Kidney capillary endothelial cell (primary cell): ENCODE measurements at places on chromosomes 2 and 18.

- DNase-seq: no peak
These were observed 261.7 kb upstream of the TNP1 start for GRCh38 chr2:217121565-217121964.

DNA sequence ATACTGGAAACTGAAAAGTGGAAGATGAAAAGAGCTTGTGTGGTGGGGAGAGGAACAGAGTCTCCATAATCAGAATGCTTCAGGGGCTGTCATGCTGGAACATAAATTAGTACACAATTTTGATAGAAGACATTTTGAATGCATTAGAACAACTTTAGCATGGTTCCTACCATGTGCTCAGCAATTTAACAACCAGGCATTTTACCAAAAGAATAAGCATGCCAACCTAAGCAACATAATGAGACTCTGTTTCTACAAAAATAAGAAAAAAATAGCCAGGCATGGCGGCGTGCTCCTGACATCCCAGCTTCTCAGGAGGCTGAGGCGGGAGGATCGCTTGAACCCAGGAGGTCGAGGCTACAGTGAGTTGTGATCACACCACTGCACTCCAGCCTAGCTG, 40.5 kb upstream of the TMEM18 start:
- DNase-seq: no peak

DNA sequence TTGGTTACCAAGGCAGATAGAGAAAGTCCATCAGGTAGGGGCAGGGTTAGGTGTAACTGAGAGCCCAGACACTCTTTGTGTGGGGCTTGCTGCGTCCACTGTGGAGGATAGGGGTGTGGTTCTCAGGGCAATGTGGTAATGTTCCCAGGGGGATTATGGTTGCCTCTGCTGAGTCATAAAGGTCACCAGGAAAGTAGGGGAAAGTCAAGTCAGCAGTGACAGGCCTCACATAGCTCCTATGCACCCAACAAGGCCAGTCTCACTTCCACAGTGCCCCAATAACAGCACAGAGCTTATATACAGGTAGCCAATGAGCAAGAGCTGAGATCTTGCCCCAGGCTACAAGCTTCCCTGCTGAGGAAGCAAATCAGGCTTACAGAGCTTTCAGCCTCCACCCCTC, 1438.0 kb upstream of the ZEB2 start:
- no peak for DNase-seq

GRCh38 chr2:120612931-120613330, 122.7 kb upstream of the GLI2 start:
- DNase-seq: no peak

GRCh38 chr2:209901172-209901571, 101.3 kb upstream of the RPE start:
- DNase-seq: no peak

DNA sequence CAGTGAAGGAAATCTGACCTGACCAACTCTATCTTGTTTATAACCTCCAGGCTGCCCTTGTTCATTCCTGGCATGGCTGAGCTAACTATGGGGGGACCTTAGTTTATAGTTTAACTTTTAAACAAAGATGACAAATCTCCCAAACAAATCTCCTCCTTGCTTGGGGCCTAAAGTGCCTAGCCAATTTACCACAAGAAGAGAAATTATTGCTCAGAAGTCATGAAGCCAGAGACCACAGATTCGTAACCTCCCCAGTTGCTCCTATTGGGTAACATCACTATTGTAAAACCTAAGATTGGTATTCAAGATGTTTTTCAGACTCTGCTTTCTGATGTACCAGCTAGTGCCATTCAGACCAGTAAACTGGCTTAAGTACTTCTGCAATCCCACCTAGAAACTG, 649.4 kb upstream of the SLC8A1 start:
- no peak for DNase-seq

DNA sequence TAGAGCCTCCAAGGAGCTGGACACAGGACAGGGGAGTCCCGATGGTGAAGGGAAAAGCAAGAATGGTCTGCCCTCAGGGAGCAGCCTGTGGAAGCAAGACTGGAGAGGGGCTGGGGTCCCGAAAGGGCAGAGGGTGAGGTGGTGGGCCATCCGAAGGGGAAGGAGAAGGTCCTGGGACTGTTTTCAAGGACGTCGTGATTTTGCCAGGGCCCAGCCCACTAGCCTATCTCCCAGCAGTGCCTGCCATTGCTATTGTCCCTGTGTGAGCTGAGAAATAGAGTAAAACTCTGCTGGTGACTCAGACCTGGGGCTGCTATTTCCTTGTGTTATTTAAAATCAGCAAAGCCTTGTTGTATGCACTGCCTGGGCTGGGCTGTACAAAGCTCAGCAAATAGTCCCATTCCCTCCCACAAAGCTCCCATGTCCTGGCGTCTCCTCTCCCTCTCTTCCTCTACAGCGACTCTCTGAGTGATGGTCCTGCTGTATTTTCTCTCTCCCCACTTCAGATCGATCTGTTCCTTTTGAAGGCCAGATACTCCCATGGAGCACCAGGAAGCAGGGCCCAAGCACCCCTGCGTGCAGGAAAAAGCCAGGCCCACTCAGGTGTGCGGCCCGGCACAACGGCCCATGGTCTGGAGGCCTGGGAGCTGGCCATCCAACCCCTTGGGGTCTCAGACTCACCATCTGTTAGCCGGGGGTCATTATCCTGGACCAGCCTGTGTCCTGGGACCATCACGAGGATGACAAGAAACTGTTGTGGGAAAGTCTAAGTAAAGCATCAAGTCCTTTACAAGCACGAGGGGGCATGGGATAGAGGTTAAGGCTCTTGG, 65.0 kb upstream of the OTOF start:
- DNase-seq: no peak

DNA sequence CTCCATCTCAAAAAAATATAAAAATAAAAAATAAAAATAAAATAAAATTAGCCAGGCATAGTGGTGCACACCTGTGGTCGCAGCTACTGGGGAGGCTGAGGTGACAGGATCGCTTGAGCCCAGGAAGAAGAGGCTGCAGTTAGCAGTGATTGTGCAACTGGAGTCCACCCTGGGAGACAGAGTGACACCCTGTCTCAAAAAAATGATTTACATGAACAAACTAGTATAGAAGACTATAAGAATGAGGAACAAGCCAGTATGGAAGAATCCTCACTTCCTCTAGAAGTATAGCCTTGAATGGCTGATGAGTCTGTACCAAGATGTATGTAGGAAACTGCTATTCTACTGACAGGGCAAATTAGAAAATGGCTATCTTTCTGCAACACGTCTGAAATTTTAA, 10.9 kb downstream of the YES1 start:
- DNase-seq: no peak

- no peak for DNase-seq
These were observed 102.6 kb downstream of the PLB1 start for GRCh38 chr2:28598484-28598883.

- no peak for DNase-seq
These were observed 138.9 kb upstream of the ASB18 start for GRCh38 chr2:236403125-236403524.

DNA sequence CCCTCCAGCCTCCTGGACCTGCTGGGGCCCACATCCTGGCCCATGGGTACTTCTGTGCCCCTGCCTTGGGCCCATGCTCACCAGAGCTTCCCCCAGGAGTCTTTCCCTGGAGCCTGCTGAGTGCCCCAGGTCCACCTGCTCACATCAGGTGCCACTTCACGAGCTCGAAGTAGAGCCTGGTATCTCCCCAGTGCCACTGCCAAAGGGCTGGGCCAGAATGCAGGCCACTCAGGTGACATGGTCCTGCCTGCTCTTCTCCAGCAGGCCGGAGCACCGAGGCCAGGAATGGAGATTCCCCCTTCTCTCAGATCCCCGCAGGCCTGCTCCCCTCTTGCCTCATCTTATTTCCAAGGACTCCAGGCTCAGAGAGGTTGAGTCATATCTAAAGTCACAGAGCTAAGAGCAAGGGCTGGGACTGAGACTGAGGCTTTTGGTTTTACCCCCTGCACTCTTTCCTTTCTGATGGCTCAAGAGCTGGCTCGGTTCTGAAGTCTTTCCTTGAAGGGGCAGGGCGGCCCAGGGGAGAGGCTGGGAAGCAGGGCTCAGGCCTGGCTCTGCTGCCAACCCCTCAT, 79.2 kb downstream of the HS1BP3 start:
- no peak for DNase-seq

- no peak for DNase-seq
These were observed 100.3 kb downstream of the GREB1L start for GRCh38 chr18:21342372-21342771.

DNA sequence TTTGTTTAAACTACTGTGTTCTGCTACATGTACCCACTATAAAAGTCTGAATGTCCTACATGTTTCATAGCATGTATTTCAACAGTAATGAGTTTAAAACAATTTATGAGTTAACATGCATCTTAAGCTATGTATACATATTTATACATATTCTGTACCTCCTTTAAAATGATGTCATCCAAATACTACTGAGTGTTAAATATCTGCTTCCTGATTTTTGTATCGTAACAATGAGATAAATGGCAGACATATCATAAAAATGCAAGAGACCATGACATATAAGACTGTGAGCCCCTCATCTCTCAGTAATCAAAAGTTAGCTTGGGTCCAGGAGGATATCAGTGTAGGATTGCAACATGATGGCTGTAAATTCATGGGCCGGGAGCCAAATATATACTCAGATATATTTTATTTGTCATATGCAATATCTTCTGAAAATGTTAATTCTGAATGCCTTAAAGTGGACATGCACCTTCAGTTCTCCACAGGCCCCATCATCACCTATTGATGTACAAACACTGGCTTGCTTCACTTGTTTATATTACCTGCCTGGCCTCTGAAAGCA, 3.6 kb downstream of the COL5A2 start:
- DNase-seq: no peak

DNA sequence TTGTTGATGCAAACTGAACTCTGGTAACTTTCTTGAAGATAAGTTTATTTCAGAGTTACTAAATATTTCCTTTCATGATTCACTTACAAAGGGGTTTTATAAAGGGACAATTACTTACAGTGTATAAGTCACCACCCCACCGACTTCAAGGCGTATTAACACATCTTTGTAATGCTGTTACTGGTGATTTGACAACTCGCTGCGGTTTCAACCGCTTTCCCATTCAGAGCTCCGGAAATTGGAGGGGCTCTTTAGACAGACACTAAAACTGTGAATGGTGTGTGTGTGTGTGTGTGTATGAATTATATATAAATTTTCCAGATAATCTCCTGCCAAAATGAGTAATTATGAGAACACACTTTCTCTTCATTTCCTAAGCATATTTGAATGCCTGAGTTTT, 4.9 kb downstream of the TM4SF20 start:
- DNase-seq: no peak

DNA sequence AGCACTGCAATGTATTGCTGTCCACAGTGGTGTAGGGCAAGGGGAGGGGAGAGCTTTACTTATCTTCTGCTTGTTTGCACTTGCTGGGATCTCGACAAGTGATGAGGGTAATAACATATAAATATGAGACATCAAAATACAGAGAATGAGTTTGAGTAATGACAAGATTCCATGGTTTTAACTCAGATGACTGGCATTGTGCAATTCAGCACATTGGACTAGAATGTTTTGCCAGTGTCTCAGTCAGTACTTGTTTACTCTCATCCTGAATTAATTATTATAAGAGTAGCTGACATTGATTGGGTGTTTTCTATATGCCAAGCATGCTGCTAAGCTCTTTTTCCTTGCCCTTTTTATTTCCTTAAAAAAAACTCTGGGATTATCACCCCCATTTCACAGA, 306.7 kb upstream of the MMADHC start:
- DNase-seq: no peak

DNA sequence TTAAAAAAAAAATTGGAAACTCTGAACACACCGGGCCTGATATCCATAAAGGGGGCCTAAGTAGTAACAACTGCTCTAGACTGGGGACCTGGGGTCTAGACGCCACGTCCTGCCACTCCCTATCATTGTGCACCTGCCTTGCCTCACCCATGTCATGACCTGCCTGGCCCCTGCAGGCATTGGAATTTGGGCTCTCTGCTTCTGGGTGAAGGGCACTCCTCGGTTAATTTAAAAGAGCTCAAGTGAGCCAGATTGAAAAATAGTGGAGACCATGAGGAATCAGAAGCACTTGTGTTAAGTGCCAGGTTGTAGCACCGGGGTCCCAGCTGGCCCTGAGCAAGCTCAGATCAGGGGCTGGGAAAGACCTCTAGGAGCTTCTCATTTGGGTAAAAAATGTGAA, 48.1 kb downstream of the SLC4A1AP start:
- DNase-seq: no peak

DNA sequence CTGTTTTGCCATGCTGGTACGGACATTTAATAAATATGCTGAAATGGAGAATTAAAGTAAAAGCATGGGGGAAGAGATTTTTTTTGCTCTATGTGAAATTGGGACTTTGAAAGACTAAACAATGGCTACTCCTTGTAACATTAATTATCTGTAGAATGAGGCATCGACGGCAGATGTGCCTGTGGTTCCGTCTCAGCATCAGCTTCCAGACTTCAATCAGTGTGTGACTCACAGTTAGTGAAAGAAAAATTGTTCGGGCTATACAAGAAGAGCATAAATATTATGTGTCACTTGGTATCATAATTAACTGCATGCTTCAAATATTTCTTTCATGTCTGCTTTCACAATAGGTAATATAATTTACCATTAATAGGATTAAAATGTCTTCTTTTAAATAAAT, 117.0 kb upstream of the SMIM21 start:
- peak; percentile 70 for DNase-seq

GRCh38 chr18:34707670-34708069, 2.4 kb upstream of the DTNA start:
- peak; percentile 89 for DNase-seq

DNA sequence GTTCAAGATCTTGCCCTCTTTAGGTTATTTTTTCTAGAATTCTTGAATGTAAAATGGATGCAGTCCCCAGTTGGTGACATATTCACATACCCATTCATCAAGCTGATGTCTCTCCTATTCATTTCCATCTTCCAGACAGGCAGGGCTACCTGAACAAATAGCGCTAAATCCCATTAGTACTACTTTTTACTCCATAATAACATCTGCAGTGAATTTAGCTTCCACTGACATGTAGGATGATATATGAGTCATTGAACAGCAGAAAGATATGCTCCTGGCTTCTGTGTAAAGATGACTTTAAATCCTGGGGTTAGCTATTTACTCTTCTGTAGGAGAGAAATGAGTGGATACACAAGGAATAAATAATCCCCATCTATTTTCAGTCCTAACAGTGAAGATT, 194.7 kb downstream of the RND3 start:
- no peak for DNase-seq

- peak; percentile 50 for DNase-seq
These were observed 403.1 kb upstream of the LYPD1 start for GRCh38 chr2:133072837-133073694.

DNA sequence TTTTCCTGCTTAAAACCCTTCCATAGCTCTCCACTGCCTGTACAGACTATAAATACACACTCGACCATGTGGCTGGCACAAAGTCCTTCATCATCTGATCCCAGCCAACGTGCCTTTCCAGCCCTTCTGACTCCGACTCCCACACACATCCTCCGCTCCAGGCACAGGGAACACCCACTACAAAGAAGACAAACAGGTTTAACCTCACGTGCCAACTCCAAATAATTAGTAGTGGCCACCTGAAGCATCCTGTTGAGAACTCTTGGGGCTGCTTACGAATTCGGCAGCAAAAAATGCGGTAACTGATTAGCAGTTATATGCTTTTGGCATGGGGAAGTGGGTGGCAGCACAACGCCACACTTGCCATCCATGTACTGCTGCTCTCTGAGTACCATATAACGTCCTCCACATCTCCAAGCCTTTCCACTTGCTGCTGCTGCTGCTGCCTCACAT, 12.1 kb downstream of the SPIRE1 start:
- DNase-seq: no peak
